Esophagus muscularis mucosa (tissue), 4 donors: ENCODE measurements at places on chromosomes 2 and 18. TPM values are rescaled to one million over a fixed set of nuclear protein-coding genes. Genes with fewer than 3 reads are reported as not detected.

DNA sequence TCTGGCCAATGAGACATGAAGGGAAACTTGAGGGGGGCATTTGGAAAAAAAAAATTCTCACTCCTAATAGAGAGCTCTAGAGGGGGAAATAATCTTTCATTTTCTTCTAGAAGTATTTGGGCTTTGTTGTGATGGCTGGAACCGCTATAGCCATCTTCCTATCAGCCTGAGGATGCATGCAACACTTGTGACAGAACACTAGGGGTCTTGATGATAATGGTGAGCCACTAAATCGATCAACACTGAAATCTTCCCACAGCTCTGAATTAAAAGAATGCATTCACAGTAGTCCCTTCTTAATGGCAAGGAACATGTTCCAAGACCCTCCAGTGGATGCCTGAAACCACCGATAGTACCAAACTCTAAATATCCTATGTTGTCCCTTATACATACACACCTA, 325.3 kb downstream of the LNPK start:
- no peaks in the 10 kb centered on the region for H3K4me1 ChIP-seq
- no peaks in the 10 kb centered on the region for H3K36me3 ChIP-seq
- H3K27me3 ChIP-seq, result no peaks in the 10 kb centered on the region
- H3K27ac ChIP-seq, result no peak overlapping the region
- no peak overlapping the region for H3K4me3 ChIP-seq

DNA sequence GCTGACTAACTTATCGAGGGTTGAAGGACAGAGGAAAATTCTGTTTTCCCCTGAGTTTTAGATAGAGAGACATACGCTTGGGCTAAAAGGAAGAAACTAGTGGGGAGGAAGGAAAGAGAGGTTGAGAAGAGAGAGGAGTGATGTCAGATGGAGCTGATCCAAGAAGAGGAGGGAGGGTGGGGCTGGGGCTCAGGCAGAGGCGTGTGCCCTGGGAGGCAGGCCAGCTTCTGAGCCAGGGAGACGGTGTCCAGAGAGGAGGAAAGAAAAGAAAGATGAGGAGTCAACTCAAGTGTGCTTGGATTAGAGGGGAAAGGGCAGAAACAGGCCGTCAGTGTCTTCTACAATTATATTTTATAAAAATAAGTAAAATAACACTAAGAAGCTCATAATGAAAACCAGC, 56.2 kb downstream of the EMILIN2 start:
- no peak for DNase-seq
- peaks cover 8% of the 10 kb centered on the region for H3K27me3 ChIP-seq
- no peak overlapping the region for H3K4me3 ChIP-seq
- no peaks in the 10 kb centered on the region for H3K36me3 ChIP-seq
- H3K4me1 ChIP-seq, result peaks cover 50% of the 10 kb centered on the region

DNA sequence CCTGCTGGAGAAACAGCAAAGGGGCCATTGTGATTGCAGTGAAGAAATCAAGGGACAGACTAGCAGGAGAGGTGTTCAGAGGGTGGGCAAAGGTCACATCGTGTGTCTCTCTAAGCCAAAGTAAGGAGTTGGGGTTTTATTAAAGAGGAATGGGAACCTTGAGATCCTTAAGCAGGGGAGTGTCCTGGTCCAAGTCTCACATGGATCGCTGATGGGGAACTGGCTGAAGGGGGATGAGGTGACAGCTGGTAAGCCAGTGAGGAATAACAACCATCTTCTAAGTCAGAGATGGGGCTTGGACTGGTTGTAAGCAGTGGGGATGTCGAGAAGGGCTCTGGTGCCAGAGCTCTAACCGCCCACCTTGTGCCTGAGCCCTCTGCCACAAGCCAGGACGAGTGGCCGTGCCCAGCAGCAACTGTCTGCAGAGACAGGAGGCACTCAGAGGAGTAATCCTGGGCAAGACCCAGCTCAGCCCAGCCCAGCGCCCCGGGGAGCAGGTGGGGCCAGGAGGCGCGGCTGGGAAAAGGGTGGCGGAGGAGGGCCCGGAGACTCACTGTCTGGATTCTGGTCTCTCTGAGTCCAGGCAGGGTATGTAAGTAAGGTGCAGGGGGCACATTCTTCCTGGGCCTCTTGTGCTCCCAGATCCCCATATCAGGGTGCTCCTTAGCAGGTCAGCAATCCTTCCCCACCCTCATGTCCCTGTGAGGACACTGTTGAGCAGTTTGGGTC, 13.7 kb downstream of the WNT10A start:
- peaks cover 43% of the 10 kb centered on the region for H3K4me1 ChIP-seq
- no peak for DNase-seq
- no peaks in the 10 kb centered on the region for H3K36me3 ChIP-seq
- H3K27me3 ChIP-seq, result peaks cover 81% of the 10 kb centered on the region

NEB gene
- 0.23 TPM for total RNA-seq

FAM161A gene
- total RNA-seq, result 1.5 TPM

- no peaks in the 10 kb centered on the region for H3K36me3 ChIP-seq
- no peak overlapping the region for H3K27ac ChIP-seq
- no peak for DNase-seq
- no peak overlapping the region for H3K4me3 ChIP-seq
Measured at GRCh38 chr2:214543386-214543955, 132.6 kb downstream of the VWC2L start.

TGIF1 gene
- 48.9 TPM for total RNA-seq

- no peak for DNase-seq
- no peak overlapping the region for H3K4me3 ChIP-seq
- H3K27me3 ChIP-seq, result no peaks in the 10 kb centered on the region
- H3K36me3 ChIP-seq, result no peaks in the 10 kb centered on the region
- H3K4me1 ChIP-seq, result no peaks in the 10 kb centered on the region
- no peak overlapping the region for H3K27ac ChIP-seq
Measured at GRCh38 chr2:12436483-12436882, 280.3 kb upstream of the TRIB2 start.
